NCI-H510A (cell line): ENCODE measurements at places on chromosomes 16 and 17.

- DNase-seq = no peak
Measured at GRCh38 chr17:44023545-44024270, 8.9 kb upstream of the TMEM101 start.

DNA sequence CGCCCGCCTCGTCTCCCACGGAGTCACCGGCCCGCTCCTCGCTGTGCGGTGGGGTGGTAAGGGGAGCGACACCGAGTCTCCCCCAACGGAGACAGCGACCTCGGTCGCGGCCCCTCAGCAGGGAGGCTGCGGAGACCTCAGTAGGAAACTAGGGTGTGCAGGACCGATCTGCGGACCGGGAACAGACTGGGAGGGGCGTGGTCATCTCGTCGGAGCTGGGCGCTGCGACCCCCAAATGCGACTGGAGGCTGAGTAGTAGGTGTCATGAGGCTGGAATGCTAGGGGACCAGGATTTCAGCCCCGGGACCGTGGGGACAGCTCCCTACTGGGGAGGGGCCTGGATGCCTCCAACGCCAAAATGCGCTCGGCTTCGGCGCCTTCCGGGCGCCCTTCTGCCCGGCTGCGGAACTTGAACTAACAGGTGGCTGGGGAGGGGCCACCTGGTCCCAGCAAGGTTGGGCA, 1.3 kb downstream of the CACNG4 start:
- no peak for DNase-seq

DNA sequence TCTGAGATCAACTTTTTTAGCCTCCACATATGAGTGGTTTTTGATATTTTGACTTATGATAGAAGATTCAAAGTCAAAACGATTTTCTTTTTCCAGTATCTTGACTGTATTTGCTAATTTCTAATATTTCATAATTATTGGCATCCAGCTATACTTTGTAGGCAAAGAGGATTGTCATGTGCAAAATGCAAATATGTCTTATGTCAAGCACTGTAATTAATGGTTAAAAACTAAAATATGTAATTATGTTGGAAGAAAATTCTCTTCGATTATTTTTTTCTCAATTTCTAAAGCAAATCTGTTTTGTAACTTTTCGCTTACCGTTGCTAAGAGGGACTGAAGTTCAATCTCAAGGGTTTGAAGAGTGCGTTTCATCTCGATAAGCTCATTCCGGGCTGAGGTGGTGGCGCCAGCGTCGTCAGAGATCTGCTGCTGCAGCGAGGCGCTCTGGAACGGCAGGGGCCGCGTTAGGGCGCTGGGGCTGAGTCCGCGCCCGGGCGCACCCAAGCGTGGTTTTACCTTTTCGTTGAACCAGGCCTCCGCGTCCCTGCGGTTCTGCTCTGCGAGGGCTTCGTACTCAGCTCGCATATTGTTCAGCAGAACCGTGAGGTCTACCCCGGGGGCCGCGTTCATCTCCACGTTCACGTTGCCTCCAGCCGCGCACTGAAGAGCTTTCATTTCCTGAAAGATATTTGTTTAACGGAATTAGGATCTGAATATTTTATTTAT, 3.0 kb downstream of the KRT27 start:
- DNase-seq = peak; percentile 41

DNA sequence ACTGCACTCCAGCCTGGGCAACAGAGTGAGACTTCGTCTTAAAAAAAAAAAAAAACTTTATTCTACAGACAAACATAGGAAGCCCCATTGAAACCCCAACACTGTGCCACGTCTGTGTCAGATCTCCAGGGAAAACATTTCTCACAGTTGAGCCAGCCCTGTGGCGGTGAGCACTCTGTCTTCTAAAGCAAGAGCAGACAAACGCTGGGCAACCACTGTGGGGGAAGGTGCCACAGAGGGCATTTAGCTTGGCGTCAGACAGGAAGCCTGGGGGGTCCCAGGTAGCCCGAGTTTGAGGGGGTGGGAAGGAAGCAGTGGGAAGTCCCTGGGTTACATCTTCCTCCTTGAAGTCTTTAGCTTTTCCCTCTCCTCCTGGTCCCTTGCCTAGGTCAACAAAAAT, 16.0 kb downstream of the C17orf100 start:
- DNase-seq = no peak

- no peak for DNase-seq
Measured at GRCh38 chr16:56423584-56424403, 1.6 kb downstream of the AMFR start.

DNA sequence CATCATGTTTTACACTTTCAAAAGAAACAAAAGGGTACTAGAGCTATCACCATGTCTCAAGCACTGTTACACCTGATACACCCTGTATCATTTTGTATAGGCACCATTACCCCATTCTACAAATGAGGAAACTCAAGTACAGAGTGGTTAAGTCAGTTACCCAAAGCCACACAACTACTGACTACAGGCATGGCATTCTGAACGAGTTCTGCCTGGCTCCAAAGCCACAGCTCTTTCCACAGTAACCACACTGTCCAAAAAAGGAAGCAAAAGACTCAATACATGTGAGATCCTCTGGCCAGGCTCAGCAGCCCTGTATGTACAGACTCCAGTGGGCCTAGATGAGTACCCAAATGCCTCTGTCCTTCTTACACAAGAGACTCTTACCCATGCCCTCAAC, 4.7 kb downstream of the DYNC1LI2 start:
- no peak for DNase-seq

- no peak for DNase-seq
Measured at GRCh38 chr16:55000595-55000994, 69.9 kb downstream of the IRX5 start.

GRCh38 chr17:58974354-58974753, 132.3 kb downstream of the TRIM37 start:
- no peak for DNase-seq

GRCh38 chr16:27516365-27516764, 33.3 kb downstream of the GTF3C1 start:
- DNase-seq = no peak

DNA sequence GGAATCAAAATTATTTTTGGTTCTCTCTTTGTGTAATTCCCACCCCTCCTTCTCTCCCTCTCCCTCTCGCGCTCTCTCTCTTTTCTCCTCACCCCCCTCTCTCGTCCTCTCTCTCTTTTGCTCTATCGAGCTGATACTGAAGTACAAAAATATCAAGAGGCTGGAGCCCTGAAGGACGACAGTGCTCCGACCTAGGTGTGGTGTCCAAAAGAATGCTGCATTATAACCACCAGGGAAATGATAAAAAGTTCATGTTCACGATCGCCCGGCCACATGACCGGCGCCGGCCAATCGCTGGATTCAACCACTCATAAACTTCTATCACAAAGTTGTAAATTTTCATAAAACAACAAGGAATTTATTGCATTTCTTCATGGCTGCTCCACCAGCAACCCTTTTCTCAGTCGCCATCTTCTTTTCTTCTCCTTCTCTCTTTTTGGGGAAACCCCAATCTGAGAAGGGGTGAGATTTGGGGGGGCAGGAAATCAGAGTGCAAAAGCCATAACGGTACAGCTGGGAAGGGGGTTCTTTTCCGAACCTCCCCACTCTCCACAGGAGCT, at the start of gene HOXB6:
TSS of gene HOXB6 (minus strand) at position 217 of the 560 bp plus-strand sequence. CDS start 6,836 bp downstream, outside the sequence.
- no peak for DNase-seq

DNA sequence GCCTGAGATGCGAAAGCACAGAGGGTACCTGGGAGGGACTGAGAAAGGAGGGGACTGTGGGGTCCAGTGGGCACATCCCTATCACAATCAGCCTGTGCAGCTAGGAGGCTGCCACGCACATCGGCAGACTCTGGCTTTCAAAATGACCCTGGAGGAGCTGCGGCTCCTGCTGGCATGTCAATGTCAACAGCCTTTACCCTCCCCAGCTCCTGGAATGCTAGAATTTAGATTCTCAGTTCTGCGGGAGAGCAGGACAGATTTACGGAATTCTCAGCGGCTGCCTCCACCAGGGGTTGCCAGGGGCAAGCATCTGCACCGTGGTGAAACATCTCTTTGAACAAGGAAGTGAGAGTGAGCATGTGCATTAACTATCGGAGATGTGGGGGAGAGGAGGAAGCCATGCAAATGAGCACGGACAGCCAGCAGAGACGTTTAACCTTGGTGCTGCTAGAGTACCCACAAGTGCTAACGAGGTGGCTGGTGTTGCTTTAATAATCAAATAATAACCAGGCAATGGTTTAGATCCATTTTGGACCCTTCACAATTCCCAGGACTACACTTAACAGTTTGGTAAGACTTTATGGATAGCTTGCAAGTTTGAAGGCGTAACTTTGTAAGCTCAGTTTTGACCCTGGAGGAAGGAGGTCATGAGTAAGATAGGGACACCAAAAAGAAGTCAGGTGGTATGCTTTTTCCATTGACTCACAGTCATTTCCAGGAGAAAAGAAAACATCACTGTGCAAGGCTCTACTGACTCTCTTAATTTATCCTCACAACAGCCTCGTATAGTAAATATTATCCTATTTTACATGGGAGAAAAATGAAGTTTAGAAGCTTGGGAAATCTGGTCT, 54.1 kb downstream of the XYLT1 start:
- DNase-seq = peak; percentile 35

DNA sequence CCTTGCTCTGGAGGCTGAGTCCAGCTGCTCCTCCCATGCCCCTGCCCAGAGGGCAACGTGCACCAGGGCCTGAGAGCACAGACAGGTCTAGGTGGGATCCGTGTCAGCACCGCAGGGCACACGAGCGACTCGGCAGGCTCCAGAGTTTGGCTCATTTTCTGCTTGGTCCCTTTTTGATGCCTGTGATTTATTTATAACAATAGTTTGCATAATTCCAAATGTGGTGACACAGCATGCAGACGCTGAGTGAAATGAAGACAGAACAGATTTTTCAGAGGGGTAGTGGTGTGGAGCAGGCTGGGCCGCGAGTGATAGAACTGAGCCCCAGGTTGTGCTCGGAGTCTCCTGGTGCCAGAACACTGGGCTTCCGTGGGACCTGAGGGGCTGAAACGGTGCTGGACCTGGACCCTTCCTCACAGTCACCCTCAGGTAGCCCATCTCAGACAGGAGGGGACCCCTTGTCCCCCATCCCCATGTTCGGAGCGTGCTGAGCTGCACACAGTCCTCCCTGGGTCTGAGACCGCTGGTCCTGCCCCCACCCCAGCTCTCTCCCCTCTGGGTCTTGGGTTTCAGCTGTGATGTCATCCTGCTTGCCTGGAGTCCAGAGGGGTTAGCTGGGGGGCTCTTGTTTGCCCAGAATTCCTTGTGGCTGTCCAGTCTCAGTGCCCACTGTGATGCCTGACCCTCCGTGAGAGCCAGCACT, 95.9 kb downstream of the METRNL start:
- DNase-seq = no peak

GRCh38 chr16:84650062-84650991, 2.0 kb downstream of the KLHL36 start:
- no peak for DNase-seq

DNA sequence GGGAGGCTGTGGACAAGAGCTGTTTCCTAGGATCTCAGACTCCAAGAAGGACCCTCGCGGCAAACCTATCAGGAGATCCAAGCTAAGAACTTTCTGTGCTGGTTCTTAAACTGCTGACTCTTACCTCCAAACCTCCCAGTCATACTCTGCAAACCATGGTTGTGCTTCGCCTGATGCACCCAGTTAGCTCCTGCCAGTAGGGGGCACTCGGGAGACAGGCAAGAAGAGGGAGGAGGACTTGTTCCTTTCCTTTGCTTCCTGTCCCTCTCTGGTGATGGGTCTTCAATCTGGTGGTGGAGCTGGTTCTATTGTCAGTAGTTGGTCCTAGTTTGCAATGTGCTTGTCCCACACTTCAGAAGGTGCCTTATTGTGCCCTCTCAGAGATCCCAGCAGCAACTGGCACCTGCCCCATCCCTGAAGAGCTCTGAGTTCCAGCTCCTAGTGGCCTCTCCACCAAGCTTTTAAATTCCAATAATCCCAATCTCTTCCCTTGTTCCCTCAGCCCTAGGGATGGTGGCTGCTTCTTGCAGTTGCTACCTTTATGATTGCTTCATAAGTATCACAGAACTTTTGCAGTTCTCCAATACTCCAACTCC, 113.5 kb upstream of the RPL38 start:
- peak; percentile 19 for DNase-seq

DNA sequence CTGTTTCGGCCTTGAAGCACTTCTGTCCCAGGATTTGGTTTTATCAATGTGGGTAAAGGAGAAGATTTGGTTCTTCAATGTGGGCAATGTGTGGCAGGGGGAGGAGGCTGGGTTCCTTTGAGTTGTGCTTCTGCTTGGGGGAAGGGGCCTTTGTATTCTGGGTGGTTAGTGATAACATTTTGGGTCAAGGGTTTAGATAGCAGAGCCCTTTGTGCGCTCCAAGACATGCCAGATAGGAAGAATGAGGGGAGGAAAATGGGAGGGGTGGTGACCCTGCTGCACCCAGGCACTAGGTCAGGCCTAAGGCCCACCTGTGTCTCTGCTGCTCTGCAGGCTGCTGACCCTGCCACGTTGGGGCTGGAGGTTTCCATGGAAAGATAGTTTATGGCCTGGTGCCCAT, 40.0 kb upstream of the CDC42EP4 start:
- no peak for DNase-seq

GRCh38 chr17:19905502-19905901, 37.8 kb upstream of the ULK2 start:
- DNase-seq = no peak

GRCh38 chr16:87457709-87458423, 35.0 kb downstream of the ZCCHC14 start:
- DNase-seq = no peak

DNA sequence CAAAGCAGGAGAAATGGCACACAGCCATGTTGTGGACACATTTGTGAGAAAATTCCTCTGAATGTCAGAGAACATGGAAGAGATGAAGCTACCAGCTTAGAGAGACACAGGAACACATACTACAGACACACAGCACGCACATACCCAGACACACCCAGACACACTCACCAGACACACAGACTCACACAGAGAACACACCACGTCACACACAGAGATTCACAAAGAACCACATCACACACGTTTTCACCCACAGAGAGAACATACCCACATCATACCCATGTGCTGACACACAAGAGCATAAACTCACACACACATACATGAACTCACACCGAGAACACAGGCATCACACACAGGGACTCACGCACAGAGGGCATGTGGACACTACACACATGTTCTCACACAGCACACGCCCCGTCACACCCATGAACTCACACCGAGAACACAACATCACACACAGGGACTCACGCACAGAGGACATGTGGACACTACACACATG, 124.9 kb downstream of the METRNL start:
- DNase-seq = no peak

DNA sequence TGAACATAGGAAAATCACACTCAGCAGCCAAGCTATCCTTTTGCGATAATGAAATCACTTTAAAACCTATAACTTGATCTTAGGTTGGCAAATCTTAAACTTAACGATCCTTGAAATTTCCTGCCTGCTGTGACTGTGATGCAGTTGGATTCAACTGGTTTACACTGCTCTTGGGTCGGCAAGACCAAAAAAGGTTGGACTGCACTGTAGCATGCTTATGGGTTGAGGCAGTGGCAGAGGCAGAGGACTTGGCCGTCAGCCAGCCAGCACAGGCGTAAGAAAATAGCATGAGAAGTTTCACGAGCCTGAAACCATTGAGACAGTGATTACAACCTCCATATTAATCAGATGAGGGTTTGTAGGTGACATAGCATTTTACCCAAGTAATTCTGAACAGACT, 21.4 kb downstream of the WSB1 start:
- DNase-seq = peak; percentile 54

GRCh38 chr17:34709158-34709754, 129.9 kb downstream of the TMEM132E start:
- DNase-seq = no peak

- DNase-seq = peak; percentile 59
Measured at GRCh38 chr17:49575679-49576087, at the start of gene NXPH3. NXPH3 (plus strand) TSS chr17:49575871; CDS start chr17:49576220, 349 bp downstream.

- DNase-seq = no peak
Measured at GRCh38 chr17:75730065-75730464, 8.8 kb downstream of the ITGB4 start.

- no peak for DNase-seq
Measured at GRCh38 chr17:40139566-40140058, 725 bp upstream of the CASC3 start.

GRCh38 chr17:66960613-66961012, 3.9 kb upstream of the CACNG4 start:
- DNase-seq = no peak
